ENCODE measurements at places on chromosomes 6 and 20.

GRCh38 chr6:163806755-163807499 is 392.4 kb downstream of the QKI start:
- no peak for DNase-seq

DNA sequence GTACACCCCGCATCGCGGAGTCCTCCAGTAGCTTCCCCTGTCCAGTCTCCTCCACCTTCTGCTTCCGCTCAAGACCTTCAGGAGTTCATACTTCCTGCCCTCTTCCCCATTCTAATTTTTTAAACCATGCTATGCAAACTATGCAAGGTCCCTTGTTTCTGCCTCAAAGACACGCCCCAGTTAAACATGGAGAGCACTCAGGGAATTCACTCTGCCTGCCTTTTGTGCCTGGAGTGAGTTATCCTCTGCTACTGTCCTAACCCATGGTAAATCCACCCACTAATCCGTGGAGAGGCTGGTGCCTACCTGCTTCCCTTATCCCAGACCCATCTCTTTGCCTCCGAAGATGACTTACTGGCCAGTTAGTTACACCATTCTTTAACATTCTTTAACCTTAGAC is 473.7 kb upstream of the JARID2 start:
- DNase-seq = no peak

- peak; percentile 3 for DNase-seq
These were observed 1055.1 kb upstream of the GJE1 start for GRCh38 chr6:141077355-141078333.

DNA sequence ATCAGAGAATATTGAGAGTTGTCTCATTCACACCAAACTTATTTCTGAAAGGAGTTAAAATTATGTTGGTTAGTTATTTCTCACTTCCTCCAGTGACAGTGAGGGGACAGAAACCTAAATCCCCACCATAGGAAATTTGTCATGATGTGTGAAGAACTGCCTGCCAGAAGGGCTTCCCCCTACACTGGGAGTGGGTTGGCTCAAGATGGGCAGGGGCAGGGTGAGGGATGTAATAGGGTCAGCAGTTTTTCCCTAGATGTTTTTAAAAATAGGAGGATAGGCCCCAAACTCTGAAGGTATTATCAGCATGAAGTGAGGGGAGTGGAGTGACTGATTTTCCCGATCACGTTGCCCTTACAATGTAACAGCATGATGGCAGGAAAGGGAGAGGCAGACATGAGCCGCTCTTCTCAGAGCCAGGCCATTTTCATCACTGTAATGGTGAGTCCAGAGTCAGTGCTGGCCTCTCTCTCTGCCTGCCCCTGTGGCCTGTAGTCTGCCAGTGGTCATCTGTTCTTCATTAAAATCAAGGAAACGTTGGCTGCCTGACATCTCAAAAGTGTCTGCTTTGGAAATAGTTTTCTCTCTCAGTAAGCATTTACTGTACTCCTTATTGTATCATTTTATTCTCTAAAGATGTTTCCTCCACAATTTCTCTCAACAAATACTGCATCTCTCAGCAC is 59.8 kb upstream of the SYNJ2 start:
- no peak for DNase-seq
